Thoracic aorta (tissue), 2 donors: ENCODE measurements at places on chromosomes 5 and 9. TPM values are rescaled to one million over a fixed set of nuclear protein-coding genes. Genes with fewer than 3 reads are reported as not detected.

The MRPS30 gene
- total RNA-seq = 48.6 TPM

The TRUB2 gene
- 8.4 TPM for total RNA-seq

The APBA1 gene
- 9.5 TPM for total RNA-seq

The RMRP gene
- 1,550 TPM for total RNA-seq

The LVRN gene
- total RNA-seq = 0.92 TPM

The STK32A gene
- 8.0 TPM for total RNA-seq

The TMEM174 gene
- total RNA-seq = not detected

The VCAN gene
- total RNA-seq = 870 TPM

The CER1 gene
- not detected for total RNA-seq

The FYB1 gene
- 12.9 TPM for total RNA-seq

The BARX1 gene
- total RNA-seq = not detected

The SLC25A2 gene
- 3.5 TPM for total RNA-seq

The SHROOM1 gene
- 13.1 TPM for total RNA-seq

The GTF3C5 gene
- total RNA-seq = 54.3 TPM

The SLC6A3 gene
- not detected for total RNA-seq

The CDKN2A gene
- 4.1 TPM for total RNA-seq

The PCDHGA8 gene
- 7.5 TPM for total RNA-seq

The FCN2 gene
- total RNA-seq = not detected

The ECSCR gene
- total RNA-seq = 27.1 TPM

The PRLR gene
- total RNA-seq = 2.6 TPM

The SPINK4 gene
- total RNA-seq = not detected

The PTGR1 gene
- 34.4 TPM for total RNA-seq

The DNM1 gene
- 9.7 TPM for total RNA-seq

The ZFP37 gene
- 1.8 TPM for total RNA-seq

The TMC1 gene
- not detected for total RNA-seq

The ZFP2 gene
- 2.2 TPM for total RNA-seq

The OR2Y1 gene
- total RNA-seq = not detected

The IFNK gene
- not detected for total RNA-seq

The PCDHGA6 gene
- 12.0 TPM for total RNA-seq

The SPATA31C1 gene
- total RNA-seq = not detected

The SPINK14 gene
- total RNA-seq = not detected

The NR4A3 gene
- 36.9 TPM for total RNA-seq

The ATOX1 gene
- 32.9 TPM for total RNA-seq

The BTNL9 gene
- total RNA-seq = 10.7 TPM

The MYOT gene
- 16.3 TPM for total RNA-seq

The VPS13A gene
- 54.8 TPM for total RNA-seq

The CDC20B gene
- not detected for total RNA-seq

The ELOVL7 gene
- 18.5 TPM for total RNA-seq

The POLR3G gene
- not detected for total RNA-seq

The TAS2R1 gene
- not detected for total RNA-seq

The RASGRF2 gene
- 6.9 TPM for total RNA-seq

The C8G gene
- not detected for total RNA-seq

The PAXX gene
- 57.3 TPM for total RNA-seq

The SNX24 gene
- total RNA-seq = 34.2 TPM

The GRIA1 gene
- total RNA-seq = 12.4 TPM

The LECT2 gene
- total RNA-seq = not detected

The PCDHGA12 gene
- 16.2 TPM for total RNA-seq

The STC2 gene
- 2.0 TPM for total RNA-seq

The FAM53C gene
- total RNA-seq = 24.9 TPM

The KCNN2 gene
- not detected for total RNA-seq

The KIF24 gene
- 0.56 TPM for total RNA-seq

The LHX3 gene
- total RNA-seq = not detected

The FAM151B gene
- 3.9 TPM for total RNA-seq

The OCLN gene
- total RNA-seq = 8.5 TPM

The MORN5 gene
- not detected for total RNA-seq
